ENCODE measurements at places on chromosomes 13 and 19.

GRCh38 chr13:71798707-71799106 is 68.3 kb downstream of the DACH1 start:
- no peak for DNase-seq

DNA sequence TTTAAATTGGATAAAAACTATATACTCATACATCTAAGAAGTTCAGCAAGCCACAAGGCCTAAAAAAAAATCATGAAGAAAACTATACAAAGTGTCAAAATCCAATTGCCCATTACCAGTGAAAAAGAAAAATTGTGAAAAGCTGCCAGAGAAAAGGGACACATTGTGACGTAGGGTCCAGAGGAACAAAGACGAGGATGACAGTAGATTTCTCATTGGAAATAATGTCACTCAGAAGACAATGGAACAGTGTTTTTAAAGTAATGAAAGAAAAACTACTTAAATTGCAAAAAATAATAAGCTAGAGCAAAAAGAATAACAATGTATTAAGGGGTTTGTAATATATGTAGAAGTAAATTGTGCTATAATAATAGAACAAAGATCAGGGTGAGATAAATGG is 195.2 kb downstream of the EFNB2 start:
- no peak for DNase-seq

- DNase-seq = no peak
These were observed 39.1 kb downstream of the LYL1 start for GRCh38 chr19:13063461-13064091.

GRCh38 chr19:6340493-6341201 is 7.2 kb upstream of the ACER1 start:
- no peak for DNase-seq

DNA sequence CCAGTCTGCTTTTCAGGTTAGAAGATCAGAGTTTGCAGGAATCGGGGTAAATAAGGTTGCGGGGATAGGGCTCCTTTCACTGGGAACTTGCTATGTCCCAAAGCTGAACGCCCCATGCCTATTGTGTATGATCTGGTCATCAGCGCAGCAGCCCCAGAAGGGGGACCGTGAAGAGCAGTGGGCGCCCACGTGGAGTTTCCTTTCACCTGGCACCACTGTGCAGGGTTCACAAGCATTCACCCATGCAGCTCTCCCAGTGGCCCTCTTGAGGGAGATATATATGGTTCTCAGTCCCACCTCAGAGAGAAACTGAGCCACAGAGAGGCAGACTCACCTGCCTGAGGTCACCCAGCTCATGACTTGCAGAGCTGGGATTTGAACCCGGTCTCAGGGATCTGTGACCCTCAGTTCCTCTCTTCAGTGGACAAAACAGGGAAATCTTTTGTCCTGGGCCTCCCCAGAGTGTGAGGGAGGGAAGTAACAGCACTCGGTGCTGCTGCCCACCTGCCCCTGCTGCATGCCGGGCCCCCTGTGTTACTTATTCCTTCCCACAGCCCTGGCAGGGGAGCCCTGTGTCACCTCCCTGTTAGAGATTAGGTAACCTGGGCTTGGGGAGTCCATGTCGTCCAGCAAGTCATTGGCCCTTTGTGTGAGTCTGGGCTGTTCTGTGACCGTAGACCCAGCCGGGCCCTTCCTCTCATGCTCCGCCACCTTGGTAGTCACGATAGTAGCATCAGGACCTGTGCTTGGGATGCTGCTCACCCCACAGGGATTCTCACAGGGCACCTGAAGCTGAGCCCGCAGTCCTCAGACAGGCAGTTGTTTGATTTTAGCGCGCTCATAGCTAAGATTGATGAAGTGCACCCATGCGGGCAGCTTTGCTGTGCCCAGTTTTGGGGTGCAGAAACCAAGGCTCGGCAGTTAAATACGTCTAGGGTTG is 27.9 kb downstream of the PPP5C start:
- DNase-seq = no peak

All from H1 (cell line).